Cerebellar nuclear complex (tissue), 1 donor: ENCODE measurements at places on chromosomes 12 and 14.

DNA sequence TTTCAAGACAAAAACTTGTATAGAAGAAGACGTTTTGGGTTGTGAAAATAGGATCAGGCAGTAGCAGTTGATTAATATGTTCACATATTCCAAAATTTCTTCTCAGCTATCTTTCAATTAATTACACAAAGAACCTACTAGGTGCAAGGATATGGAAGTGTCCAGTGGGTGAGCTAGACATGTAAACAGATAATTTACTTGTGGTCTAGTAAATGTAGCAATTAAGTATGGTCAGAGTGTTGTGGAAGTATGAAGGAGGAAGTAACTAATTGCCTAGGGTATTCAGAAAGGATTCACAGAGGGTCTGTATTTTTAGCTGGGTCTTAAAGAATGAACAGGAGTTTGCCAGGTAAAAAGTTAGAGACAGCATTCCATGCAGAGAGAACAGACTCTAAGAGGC is 5.9 kb downstream of the GOLGA5 start:
- no peak for DNase-seq

DNA sequence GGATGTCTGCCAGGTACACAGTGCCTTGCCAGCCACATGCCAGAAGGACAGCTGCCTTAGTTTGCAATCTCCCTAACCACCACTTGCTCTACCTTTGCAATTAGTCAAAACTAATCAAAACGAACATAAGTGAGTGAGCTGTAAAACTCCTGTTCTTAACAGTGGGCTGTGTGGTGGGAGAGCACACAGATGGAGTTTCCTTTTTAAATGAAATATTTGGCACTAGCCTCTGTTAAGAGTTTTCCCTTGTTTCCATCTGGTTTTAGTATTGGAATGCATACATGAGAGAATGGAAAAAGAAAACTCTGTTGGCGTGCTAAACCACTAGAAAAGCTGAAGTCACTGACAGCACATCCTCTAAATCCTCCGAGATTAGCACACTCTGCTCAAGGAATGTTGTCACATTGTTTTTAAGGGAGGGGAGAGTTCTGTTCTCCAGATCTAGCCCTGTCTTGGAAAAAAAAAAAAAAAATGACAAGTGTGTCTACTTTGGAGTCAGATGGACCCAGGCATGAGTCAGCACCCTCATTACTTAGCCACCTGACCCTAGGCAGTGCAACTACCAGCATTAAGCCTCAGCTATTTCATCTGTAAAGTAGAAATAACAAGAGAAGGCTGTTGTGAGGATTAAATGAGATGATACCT is 83.9 kb downstream of the STXBP6 start:
- DNase-seq = no peak

GRCh38 chr14:82528016-82528415 is 994.4 kb upstream of the SEL1L start:
- no peak for DNase-seq

DNA sequence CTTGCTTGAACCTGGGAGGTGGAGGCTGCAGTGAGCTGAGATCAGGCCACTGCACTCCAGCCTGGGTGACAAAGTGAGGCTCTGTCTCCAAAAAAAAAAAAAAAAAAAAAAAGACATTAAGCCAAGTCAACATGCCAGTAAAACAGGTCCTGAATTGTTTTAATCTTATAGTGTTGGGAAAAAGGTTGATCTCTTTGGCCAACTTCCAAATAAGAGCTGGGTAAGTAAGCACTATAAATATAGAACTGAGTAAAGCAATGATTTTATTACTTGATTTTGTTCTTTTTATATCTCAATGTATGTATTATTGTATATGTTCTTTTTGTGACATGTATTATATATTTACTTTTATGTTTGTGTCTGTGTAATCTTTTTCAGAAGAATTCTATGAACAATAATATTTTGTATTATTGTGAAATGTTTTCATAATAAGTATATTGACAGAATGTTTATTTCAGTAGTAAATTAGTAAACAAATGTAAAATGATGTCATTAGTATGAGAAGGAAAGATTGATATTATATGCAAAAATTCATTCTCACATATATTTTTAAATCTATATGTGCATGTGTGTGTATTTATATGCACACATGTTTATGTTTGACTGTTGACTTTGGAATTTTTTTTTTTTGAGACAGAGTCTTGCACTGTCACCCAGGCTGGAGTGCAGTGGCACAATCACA is 9.6 kb upstream of the AKAP6 start:
- no peak for DNase-seq

DNA sequence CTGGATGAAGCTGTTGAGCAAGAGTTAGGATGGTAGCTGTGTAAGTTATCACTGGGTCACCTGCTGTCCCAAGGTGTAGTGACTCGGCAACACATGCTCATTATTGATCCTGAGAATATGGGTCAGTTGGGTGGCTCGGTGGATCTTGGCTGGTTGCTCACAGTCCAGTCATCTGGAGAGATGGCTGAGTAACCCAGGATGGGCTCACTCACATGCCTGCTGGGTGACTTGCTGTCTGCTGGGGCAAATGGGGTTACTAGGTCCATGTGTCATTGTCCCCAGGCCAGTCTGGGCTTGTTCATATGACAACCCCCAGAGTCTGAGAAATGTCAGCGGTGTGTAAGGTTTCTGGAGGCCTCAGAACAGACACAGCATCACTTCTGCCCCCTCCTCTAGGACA is 69.5 kb downstream of the SLC15A4 start:
- DNase-seq = no peak

DNA sequence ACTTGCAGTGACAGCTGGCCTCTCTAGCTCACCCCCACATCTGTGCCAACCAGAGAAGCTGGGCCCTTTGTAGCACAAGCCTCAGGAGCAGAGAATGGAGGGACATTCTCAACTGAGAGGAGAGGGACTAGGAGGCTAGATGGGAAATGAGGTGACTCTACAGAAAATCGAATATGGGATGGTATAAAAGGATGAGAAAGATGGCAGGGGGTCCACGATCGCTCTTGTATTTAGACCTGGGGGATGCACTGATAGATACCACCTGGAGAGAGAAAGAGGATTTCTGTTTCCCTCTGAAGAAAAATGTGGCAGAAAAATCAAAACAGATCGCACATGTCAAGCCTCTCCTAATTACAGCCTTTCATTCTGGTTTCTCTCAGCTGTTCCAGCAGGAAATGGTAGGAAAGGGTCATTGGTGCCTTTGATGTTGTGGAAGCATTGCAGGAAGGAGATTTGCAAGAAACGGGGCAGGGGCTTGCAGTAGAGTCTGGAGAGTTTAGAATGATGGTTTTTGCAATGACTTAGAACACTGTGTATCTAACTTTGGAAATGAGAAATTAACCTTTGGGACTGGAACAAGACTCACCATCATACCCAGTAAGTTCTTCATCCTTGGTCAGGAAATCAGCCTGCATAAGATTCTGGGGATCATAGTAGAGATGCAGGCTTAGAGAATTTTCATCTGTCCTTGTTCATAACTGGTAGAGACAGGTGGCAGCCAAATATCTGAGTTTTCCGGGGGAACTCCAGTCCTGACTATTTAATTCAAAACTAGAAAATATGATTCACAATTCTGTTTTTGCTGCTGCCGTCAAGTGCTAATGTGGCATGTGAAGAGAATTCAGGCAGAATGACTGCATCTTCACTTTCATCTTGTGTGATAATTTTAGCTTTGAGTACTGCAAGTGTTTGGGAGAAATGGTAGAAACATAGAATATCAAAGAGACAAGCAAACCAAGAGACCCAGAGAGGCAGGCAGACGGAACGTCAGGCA is 98.8 kb downstream of the DAD1 start:
- no peak for DNase-seq

GRCh38 chr12:30531731-30532678 is 163.7 kb downstream of the IPO8 start:
- DNase-seq = no peak

GRCh38 chr12:81683881-81684280 is 75.3 kb downstream of the PPFIA2 start:
- no peak for DNase-seq

DNA sequence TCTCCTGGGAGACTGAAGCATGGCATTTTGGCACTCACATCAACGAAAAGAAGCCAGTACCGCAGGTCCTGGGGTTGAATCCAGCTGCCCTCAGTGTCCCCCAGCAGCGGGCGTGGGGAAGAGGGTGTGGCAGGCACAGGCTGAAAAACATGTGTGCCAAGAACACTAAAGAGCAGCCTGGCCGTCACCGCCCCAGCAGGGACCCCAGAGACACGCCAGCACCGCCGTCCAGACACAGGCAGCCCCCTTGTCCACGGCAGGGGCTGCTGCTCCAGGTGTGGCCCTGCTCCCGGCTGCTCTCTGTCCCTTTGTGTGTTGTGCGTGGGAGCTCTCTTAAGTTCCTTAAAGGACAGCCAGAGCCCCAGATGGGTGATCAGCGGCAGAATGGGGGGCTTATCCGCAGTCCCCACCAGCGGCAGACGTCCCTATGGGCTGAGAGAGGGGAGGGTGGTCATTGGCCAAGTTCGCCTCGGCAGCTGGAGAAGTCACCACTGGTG is 556 bp downstream of the PHETA1 start:
- no peak for DNase-seq

DNA sequence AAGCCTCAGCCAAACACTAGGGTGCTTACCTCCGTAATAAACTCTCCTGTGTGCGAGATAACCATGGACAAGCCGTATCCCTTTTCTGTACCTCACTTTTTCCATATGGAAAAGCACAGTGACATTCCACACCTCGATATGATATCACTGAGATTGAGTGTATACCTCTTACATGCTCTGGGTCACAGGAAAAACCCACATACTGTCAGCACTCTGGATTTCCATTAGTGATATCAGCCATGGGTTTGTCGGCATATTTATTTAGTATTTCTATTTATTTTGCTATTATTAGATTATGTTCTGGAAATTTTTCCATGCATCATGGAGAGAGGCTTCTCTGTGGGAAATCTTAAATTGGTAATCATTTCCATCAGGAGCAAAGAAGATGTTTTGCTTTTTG is 28.0 kb upstream of the DAAM1 start:
- DNase-seq = no peak

GRCh38 chr14:24064856-24065255 is 6.5 kb upstream of the CPNE6 start:
- no peak for DNase-seq

- DNase-seq = no peak
Measured at GRCh38 chr14:102189874-102190273, 50.2 kb downstream of the WDR20 start.

GRCh38 chr12:3446235-3446634 is 44.8 kb upstream of the PRMT8 start:
- no peak for DNase-seq

DNA sequence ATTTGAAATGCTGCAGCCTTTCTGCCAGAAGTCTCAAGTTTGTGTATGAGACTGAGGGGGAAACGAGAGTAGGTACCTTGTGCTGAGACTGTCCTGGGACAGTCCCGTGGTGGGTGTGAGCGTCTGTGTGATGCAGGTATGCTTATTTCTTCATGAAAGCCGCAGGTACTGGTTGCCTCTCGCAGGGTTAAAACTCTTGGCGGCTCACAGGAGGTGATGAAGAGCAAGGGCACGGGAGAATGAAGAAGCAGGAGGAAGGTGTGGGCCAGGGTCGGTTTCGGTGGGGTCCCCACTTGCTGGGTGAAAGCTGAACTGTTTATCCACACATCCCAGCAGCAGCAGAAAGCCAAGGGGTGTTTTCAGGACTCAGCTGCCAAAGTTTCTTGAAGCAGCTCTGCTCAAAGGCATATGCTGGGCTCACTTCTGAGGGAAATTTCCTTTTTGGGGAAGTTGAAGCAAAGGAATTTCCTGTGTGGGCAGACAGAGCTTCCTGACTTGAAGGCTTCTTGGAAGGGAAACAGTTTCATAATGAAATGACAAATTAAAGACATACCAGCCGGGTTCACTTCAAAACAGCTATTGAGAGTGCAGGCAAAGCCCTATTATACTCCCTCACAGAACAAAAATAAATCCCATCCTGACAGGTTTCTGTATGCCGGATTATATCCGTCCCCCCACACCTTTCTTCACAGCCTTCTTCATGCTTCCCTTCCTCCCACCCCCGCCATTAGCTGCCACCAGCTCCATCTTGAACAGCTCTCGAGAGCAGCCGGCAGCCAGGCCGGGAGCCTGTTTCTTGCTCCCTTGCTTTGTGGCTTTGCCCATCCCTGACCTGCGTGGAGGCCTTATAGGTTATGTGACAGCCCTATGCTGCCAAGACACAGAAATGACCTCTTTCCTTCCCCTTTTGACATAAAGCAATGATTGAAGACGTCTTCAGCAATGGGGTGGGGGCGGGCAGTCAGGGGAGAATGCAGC is 116.6 kb downstream of the ETV6 start:
- DNase-seq = no peak

DNA sequence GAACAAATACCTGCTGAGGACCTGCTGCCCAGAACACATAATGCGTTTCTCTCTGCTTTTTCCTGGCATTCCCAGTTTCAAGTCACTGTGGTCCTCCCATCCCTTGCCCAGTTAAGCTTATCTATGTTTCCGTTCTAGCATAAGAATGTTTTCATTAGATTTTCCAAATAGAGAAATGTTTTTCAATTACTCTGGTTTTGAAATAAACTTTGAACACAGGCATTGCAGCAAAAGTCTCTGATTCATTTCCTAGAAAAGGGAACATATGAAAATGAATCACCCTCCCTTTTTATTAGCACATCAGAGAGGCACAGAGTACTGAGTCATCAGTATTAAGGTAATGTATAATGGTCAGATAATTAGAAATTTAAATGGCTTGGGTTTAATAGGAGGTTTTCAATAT is 201.1 kb upstream of the TMEM260 start:
- DNase-seq = no peak

GRCh38 chr12:88273450-88273849 is 131.3 kb downstream of the TMTC3 start:
- no peak for DNase-seq

GRCh38 chr14:76346391-76347160 is 29.4 kb upstream of the ESRRB start:
- DNase-seq = no peak

- no peak for DNase-seq
Measured at GRCh38 chr12:114046236-114046998, 80.3 kb upstream of the RBM19 start.

- no peak for DNase-seq
Measured at GRCh38 chr12:68809190-68810026, 1.4 kb downstream of the MDM2 start.

GRCh38 chr14:44613061-44613712 is 106.1 kb upstream of the FSCB start:
- DNase-seq = no peak

GRCh38 chr14:104096751-104097700 is 11.5 kb downstream of the ASPG start:
- no peak for DNase-seq

GRCh38 chr14:65991104-65991503 is 495.1 kb upstream of the CCDC196 start:
- no peak for DNase-seq

GRCh38 chr12:88546853-88547252 is 33.4 kb downstream of the KITLG start:
- DNase-seq = no peak
